NCI-H774 (cell line): ENCODE measurements at places on chromosomes 11 and 22.

GRCh38 chr11:117492578-117493251 is 165.1 kb downstream of the CEP164 start:
- DNase-seq = no peak

GRCh38 chr11:42253156-42253555 is 793.7 kb upstream of the LRRC4C start:
- DNase-seq = no peak

GRCh38 chr22:49764127-49764581 is 63.5 kb downstream of the BRD1 start:
- DNase-seq = no peak

GRCh38 chr11:4830346-4830745 is 9.2 kb downstream of the OR51F2 start:
- no peak for DNase-seq

- no peak for DNase-seq
These were observed 666 bp downstream of the SLC25A18 start for GRCh38 chr22:17563936-17564391.

DNA sequence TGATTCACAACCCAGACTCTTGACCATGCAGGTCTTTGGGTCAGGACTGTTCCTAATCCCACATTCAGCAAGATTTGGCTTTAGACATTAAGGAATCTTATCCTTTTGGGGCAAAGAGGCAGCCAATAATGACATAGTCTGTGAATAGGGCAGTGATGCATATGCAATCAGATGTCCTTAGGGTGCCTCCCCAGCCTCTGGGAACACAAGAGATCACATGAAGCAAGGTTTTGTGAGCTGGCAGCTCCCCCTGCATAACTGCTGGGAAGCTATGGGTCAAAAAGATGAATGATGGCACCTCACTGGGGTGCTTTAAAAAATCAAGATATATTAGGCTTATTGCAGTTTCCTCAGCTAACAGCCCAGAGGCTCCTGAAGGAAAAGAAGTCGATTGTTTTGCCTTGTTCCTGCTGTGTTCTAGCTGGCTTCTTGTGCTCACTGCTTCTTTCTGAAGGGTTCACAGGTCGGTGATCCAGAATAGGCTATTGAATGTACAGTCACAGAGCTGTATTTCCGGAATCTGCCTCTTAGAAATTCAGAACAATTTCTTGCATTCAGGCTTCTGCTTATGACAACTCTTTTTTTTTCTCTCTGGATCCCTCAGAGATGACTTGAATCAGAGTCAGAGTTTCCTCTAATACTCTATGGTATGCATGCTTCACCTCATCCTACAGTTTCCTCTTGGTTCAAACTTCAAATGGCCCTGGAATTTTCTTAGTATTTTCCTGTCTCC is 31.7 kb downstream of the INSC start:
- no peak for DNase-seq

- DNase-seq = no peak
These were observed 265.8 kb upstream of the POU2AF2 start for GRCh38 chr11:110979696-110980095.

GRCh38 chr22:22689621-22690345 is 45.4 kb downstream of the GGTLC2 start:
- no peak for DNase-seq

- DNase-seq = no peak
These were observed 1.3 kb downstream of the C22orf31 start for GRCh38 chr22:29060251-29060869.

- no peak for DNase-seq
These were observed 33.9 kb downstream of the TST start for GRCh38 chr22:36985211-36985889.

- DNase-seq = no peak
These were observed 50.6 kb downstream of the CACNA1I start for GRCh38 chr22:39620924-39621690.

DNA sequence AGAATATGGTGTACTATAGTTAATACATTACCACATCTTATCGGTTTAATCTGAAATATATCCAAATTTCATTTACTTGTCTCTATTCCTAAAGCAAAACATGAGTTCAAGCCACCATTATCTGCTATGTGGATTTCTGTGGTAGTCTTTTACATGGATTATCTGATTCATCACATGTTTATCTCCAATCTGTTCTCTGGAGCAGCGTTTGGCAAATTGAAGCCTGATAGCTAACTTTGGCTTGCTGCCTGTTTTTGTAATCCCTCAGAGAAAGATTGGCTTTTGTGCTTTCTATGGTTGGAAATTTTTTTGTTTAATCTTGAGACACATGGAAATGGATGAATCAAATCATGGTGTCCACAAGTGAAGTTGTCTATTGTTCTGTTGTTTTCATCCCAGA is 274.3 kb downstream of the JRKL start:
- DNase-seq = no peak

DNA sequence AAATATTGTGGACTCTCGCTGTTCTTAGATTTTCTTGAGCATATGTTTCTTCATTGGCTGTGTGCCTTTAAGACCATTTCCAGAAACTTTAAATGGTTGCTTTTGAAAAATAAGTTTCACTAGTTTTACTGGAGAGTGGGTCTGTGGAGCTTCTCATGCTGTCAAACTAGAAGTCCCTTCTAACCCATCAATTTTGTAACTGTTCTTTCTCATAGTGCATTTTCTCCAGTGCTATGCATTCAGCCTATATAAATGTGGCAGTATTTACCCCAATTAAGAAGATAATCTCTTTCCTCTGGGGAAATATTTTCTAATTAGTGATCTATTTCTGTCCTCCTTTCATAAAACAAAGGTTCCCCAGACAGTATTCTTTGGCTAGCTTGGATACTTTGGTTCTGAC is 97.9 kb upstream of the RRM1 start:
- DNase-seq = no peak
